ENCODE measurements at places on chromosomes 3 and 15.

- DNase-seq = no peak
Observed at GRCh38 chr15:43212951-43213350, 7.9 kb downstream of the EPB42 start.

DNA sequence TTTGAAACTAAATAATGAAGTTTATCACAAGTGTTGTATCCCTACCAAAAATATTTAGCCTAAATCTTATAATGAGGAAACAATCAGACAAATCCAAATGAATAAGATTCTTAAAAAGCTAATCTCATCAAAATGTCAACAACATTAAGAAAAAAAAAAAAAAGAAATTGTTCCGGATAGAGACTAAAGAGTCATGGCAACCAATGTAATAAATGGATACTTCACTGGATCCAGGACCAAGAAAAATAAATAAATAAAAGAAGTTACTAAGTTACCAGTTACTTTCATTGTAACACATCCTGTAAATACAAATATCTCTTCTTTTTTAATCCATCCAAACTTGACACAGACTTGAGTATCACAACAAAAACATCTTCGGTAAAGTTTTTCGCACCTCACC lies 607 bp downstream of the MRPL47 start:
- no peak for DNase-seq

DNA sequence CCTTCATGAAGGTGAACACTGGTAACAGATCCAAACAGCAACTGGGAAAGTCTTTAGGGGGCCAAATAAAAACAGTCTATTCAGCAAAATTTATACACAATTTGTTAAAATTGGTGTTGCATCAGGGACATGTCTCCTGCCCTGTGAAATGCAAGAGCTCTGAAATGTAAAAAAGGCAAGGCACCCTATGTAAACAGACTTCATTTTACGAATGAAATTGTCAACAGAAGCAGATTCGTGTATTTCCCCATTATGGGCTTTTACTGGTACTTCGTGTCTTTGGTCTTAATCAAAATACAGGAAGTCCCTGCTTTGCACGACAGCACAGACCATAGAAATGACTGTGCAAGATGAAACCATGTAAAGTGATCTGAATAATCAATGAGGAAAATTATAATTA lies 127.3 kb upstream of the THBS1 start:
- no peak for DNase-seq

- peak; percentile 64 for DNase-seq
Observed at GRCh38 chr3:182258538-182259177, 534.6 kb upstream of the ATP11B start.

GRCh38 chr3:44970926-44971490 lies 5.0 kb downstream of the ZDHHC3 start:
- DNase-seq = no peak

DNA sequence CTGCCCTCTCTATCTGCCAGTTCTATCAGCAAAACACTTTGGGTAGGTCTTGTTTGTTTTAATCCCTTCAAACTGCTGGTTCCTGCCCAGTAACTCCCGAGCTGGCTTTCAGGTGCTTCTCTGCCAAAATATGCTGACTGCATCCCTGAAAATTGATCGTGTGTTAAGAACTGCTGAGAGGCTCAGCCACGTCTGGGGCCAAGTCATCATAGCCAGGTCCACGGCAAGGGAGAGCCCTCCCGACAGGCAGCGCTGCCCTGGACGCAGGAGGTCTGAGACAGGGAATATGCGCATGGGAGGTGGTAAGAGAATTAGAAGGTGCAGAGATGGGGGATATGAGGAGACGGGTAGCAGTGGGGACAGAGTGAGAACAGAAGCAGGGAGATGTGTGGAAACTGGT lies 179.7 kb upstream of the TOPAZ1 start:
- DNase-seq = no peak

GRCh38 chr3:42853739-42854302 lies 21.9 kb downstream of the CYP8B1 start:
- no peak for DNase-seq

GRCh38 chr15:90885432-90886290 lies 1.4 kb downstream of the FES start:
- peak; percentile 59 for DNase-seq

DNA sequence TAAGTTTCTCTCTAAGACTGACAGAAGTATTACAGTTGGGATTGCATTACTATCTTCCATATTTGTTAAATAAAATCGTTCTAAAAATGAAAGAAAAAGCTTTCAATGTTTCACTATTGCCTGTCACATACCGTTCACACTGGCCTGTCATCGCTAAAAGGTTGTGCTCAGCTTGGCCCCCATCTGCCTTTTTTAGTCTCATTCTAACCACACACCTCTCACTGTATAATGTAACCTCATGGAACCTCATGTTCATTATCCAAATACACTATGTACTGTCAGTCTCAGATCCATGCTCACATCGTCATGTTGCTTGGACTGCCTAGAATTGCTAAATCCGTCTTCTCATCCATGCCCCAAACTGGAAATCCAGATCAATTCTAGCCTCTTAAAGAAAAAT lies 637.8 kb upstream of the ROBO1 start:
- DNase-seq = no peak

DNA sequence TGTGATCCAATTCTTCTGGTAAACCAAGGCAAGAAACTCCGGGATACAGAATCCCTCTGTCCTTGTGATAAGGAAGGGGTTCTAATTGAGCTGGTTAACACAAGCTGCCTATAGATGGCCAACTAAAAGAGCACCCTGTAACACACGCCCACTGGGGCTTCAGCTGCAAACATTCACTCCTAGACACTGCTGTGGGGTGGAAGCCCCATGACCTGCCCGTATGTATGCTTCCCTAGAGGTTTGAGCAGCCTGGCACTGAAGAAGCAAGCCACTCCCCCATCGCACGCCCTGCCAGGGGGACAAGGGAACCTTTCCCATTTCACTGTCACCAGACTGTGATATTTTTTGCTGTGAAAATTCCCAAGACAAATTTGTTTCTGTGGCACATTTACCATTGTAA lies 516.9 kb upstream of the GOLIM4 start:
- DNase-seq = no peak

- no peak for DNase-seq
Observed at GRCh38 chr3:126146525-126147146, 33.8 kb downstream of the ALDH1L1 start.

- no peak for DNase-seq
Observed at GRCh38 chr3:117400303-117400702, 690.7 kb downstream of the TUSC7 start.

DNA sequence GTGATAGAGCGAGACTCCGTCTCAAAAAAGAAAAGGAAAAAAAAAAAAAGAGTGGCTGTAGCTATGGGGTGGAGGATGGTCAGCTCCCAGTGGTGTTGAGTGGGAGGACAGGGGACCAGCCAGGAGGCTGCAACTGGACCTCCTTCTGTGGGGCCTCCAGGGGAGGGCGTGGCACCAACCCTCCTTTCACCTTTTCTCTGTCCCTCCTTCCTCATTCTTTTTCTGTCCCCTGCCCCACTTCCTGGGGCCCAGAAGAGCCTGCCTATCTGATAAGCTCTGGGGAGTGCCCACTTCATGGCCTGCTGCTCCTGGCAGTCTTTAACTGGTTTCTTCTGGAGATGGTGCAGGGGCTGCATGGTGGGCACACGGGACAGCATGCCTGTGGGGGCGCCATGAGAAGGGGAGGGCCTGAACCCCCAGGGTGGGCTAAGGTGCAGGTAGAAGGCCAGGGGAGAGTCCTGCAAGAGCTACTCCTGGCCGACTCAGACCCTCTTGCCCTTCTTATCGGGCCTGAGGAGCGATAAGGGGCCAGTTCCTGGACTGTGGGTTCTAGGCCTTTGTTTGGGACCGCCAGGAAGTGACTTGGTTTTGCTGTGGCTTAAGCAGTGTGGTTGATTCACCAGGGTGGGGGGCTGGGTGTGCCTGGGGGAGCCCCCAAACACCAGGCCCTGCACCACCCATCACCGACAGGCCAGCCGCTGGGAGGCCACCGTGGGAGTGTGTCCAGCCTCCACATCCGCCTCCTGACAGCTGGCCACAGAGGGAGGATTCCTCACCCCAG lies 49.4 kb upstream of the FLNB start:
- DNase-seq = no peak

All from COR-L47 (cell line).